Hepatocyte (in vitro differentiated cells): ENCODE measurements at places on chromosomes 13 and 19. TPM values are rescaled to one million over a fixed set of nuclear protein-coding genes. Genes with fewer than 3 reads are reported as not detected.

The RNF225 gene
- polyA plus RNA-seq: 0.47 TPM in 1 of 2 replicates, not detected in the other

The TEKTIP1 gene
- 1.4 and 1.5 TPM in 2 replicates for polyA plus RNA-seq

GRCh38 chr13:52884429-52885010 lies 36.1 kb upstream of the PCDH8 start:
- no peaks in the 10 kb centered on the region for H3K36me3 ChIP-seq
- no peaks in the 10 kb centered on the region for H3K27me3 ChIP-seq
- DNase-seq: no peak
- no peaks in the 10 kb centered on the region for H3K4me1 ChIP-seq

DNA sequence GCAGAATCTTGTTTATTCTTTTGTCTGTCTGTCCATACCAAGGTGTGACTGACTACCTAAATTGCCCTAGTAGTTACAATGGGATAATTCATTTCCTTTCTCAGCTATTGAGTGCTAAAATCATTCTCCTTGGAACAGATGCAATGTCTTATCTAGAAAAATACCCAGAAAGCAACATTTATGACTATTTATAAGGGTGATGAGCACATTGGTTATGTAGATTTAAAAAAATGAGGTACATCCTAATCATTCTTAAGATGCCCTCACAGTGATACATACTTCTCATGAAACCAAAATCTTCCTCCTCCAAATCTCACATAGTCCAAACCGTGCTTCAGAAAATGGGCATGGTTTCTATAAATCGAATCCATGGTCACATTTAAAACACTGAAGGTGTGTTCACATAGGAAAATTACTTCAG lies 11.6 kb upstream of the UBE2L5 start:
- H3K4me1 ChIP-seq: peaks cover 8% of the 10 kb centered on the region
- no peak overlapping the region for H3K27ac ChIP-seq
- H3K27me3 ChIP-seq: no peaks in the 10 kb centered on the region
- no peak for DNase-seq
- H3K4me3 ChIP-seq: no peak overlapping the region

- H3K36me3 ChIP-seq: no peaks in the 10 kb centered on the region
- no peak for DNase-seq
- no peak overlapping the region for H3K4me3 ChIP-seq
- H3K4me1 ChIP-seq: no peaks in the 10 kb centered on the region
These were observed 1.5 kb upstream of the TRAPPC5 start for GRCh38 chr19:7678971-7679751.
